Right forelimb (tissue), 1 donor: ENCODE measurements at places on chromosomes 4 and X.

DNA sequence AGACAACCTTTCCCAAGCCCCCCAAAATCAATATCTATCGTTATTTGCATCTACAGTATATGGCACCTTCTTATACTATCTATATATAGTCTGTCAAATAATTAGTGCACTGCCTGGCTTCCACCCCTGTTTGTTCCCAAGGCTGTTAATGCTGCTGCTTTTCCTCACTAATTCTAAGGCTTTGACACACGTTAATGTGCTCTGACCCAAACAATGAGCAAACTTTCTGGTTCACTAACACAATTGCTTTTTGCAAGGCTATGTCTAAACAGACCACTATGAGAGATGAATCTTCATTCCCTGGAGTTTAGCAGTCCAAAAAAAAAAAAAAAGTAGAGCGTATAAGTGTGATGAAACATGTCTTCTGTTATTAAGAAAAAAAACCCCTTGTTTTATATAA, 360.9 kb upstream of the AGA start:
- DNase-seq = no peak

- DNase-seq = no peak
Measured at GRCh38 chr4:181796502-181796901, 446.7 kb upstream of the TENM3 start.

DNA sequence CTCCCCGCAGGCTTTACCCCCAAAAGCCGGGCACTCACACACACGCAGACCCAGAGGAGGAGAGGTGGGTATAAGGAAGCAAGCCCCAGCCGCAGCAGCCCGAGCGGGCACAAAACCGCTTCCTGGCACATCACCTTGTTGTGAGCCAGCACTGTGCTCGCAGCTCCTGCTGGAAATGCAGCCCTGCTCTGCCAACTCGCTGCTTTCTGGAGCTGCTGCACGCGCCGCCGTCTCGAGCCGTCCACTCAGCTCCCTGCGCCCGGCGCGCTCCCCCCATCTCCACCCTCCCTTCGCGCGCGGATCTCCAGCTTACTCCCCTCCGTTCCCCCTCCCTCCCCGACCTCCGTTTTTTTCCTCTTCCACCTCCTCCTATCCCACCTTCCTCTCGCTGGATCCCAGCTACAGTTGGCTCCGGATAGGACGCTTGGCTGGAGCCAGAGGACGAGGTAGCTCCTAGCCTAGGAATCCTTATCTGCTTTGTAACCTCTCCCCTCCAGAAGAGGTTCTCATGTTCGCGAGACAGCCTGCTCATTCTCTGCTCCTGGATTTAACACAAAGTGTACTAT, at the start of gene SPOCK3:
Gene SPOCK3, minus strand, starts transcription at position 179 of the 566 bp plus-strand sequence.
- peak; percentile 74 for DNase-seq

DNA sequence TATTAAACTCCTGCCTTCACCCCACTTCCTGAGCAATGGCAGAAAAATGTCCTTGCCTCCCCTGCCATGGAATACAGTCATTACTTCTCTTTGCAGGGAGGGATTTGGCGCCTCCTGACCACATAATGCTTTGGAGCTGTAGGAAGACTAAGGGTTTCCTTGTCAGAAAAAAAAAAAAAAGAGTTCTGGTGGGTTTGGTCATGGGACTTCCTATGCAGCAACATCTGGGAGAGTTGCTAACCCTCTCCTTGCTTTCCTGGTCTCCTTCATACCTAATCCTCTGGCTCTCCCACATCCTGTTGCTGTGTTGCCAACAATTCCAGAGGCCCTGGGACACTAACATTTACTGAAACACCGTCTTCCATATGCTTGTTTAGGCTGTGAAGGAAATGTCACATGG, 75.1 kb upstream of the MBNL3 start:
- no peak for DNase-seq

DNA sequence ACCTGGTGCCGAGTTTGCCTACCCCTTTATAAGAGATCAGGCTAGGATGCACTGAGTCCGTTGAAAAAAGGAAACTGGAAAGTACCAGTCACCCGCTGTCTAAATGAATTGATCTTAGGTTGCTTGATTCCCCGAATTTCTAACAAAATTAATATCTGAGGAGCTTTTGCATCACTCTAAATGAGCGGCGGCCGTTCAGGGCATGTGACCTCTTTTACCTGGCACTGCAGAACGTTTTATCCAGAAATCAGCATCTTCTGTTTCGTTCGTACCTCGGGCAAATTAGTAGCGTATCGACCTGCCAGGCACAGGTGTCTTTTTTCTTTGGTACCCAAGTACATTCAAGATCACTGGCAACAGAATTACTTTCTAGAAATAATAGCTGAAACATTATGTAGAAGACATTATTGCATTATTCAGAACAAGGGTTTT, 876 bp downstream of the KLHL2 start:
- DNase-seq = no peak

- DNase-seq = peak; percentile 33
Measured at GRCh38 chr4:8653326-8654000, 60.9 kb downstream of the CPZ start.

DNA sequence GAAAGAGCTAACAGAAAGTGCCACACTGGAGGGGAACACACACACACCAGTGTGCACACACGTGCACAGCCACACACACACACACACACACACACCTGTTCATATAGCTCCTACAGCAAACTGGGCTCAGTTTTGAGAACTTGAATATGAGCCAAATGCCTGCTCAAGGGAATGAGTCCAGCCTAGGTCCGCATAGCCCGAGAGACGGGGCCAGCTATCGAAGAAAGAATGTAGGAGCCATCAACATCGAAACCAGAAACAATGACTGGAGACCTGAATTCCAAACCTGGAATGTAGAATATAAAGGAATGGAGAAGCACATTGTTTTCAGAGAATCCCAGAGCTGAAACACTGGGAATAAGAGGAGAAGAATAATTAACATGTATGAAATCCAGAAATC, 37.6 kb upstream of the ERVMER34-1 start:
- DNase-seq = no peak

- DNase-seq = no peak
Measured at GRCh38 chrX:105773801-105774200, 48.5 kb upstream of the NRK start.

- no peak for DNase-seq
Measured at GRCh38 chr4:10260777-10261176, 144.2 kb upstream of the WDR1 start.

GRCh38 chrX:80765220-80765625, 44.5 kb downstream of the BRWD3 start:
- no peak for DNase-seq

GRCh38 chr4:86326400-86326799, 33.5 kb downstream of the MAPK10 start:
- no peak for DNase-seq

GRCh38 chr4:53925050-53925605, 139.3 kb downstream of the CHIC2 start:
- no peak for DNase-seq

GRCh38 chr4:151315212-151315886, 10.1 kb downstream of the SH3D19 start:
- no peak for DNase-seq

GRCh38 chr4:124946696-124947095, 234.2 kb upstream of the ANKRD50 start:
- no peak for DNase-seq

- no peak for DNase-seq
Measured at GRCh38 chr4:115249808-115250207, 136.4 kb upstream of the NDST4 start.

DNA sequence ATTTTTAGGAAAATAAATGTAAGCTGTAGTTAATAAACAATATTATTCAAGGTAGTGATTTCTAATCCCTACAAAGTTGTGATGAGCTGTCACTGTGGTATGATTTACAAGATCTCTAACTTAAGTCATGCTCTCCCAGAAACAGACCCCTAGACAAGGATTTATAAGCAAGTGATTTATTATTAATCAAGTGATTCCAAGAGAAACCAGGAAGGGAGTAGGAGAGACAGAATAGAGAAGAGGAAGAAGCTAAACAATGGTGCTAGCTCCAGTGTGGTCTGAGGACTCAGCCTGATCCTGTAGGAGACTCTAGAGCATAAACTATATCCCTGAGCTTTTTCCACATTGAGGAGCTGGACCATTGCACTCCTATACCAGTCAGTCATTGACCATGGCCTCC, 73.1 kb downstream of the SYTL5 start:
- no peak for DNase-seq

DNA sequence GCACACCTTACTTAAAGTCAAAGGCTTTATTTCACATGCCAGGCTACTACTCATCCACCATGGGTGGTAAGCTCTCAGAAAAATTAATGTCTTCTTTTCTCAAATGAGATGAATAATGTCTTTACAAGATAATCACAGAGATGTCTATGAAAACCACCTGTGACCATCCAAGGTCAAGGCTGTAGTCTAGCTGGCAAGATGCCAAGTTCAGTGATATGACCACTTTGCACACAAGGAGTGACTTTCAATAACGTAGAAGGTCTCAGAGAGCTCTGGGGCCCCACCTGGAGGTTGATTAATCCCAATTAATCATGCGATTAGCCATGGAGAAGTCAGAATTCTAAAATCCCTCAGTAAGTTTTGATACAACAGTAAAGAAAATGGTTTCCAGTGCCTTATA, 20.5 kb downstream of the ANOS1 start:
- no peak for DNase-seq

GRCh38 chr4:38782452-38783108, at the start of gene TLR10:
TLR10 (minus strand) TSS chr4:38782990; CDS start chr4:38775590, 7,400 bp downstream.
- no peak for DNase-seq

DNA sequence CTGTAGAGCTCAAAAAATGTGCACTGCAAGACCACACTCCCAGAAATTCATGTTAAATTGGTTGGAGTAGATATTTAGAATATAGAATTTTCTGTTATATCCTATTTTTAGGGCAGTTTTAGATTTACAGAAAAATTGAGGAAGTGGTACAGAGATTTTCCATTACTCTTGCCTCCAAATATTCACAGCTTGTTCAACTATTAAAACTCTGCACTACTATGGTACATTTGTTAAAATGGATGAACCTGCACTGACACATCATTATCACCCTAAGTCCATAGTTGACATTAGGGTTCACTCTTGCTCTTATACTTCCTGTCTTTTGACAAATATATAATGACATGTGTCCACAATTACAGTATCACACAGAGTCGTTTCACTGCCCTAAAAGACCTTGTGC, 1724.5 kb downstream of the C4orf33 start:
- no peak for DNase-seq

DNA sequence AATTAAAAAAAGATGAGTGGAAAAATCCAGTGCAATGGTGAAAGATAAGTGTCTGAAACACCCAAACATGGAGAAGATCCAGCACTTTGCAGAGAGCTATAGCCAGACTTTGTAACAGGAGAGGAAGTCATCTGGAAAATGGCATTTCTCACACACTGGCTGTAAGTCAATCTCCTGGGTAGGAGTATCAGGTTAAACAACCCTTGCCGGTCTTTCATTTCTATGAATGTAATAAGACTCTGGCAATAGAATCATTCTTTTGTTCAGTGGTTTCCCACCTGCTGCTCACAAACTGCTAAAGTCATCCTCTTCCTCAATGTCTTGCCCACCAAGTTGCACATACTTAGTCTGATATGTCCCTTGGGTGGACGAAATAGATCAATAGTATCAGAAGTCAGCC, 94.0 kb upstream of the ATP8A1 start:
- DNase-seq = no peak

- no peak for DNase-seq
Measured at GRCh38 chr4:187171706-187172339, 448.2 kb upstream of the FAT1 start.

DNA sequence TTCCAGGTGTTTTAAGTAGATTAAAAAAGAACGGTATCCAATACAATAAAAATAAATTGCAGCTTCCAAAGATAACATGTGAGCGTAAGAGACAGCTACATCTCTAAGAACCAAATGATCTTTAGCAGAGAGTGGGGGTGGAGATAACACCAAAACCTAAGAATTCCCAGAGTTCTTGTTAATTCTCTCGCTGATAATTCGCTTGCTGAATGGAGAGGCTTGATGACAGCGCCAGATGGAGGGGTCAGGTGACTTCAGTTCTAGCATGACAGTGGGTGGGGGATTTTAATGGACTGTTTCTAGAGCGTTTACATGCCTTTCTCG, 2.3 kb downstream of the CLCN4 start:
- DNase-seq = no peak

GRCh38 chr4:79620617-79621016, 212.6 kb upstream of the GK2 start:
- DNase-seq = no peak

DNA sequence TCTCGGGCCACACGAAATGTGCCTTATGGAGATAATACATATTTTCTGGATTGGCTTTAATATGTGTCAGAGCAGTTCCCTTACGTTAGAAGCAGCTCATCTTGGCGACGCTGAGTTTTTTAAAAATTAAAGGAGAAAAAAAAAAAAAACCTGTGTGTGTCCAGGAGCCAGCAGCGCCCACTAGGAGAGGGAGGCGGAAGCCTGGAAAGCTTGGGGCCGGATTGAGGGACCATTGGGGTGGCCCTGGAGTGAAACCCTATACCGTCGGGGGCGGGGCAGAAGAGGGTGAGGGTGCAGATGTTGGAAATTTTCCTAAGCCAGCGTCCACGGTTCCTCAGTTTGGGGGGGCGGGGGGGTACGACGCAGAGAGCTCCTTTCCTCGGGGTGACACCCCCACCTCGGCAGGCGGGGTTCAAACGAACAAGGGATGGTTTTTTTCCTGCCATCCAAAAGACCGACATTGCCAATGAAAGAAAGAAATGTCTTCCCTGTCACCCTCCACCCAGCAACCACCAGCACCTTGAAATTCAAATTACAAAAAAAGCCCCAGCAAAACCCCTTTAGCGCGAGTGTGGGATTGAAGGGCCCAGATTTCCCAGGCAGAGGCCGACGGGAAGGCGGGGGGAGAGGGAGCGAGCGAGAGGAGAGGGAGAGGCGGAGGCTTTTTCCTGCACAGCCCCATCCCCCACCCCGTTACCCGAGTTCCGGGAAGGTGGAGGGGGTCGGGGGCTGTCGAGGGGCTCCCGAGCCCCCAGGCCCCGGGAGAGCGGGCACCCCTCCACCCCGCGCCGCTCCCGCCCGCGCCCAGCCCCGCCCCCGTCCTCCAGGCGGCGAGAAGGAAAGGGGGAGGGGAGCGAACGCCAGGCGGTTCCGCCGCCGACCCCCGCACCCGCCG, 859 bp downstream of the SMARCA1 start:
- peak; percentile 78 for DNase-seq

- no peak for DNase-seq
Measured at GRCh38 chr4:103144926-103145325, 45.3 kb upstream of the BDH2 start.

DNA sequence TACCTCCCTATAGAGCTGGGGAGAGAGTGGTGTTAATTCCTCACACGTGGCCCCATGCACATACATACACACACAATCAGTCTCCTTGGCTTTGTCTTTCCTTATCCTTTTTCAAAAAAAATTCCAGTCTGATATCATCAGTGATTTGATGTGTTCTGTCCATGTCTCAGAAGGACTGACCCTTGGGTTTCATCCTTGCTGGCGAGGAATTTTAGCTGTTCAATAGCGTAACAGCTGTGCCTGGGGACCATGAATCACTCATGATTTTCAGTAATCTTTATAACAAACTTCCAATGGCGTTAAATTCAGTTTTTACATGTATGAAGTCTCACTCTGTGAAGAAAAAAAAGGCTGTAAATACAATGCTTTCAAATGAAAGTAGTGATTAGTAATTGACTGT, 204.6 kb downstream of the RBMX2 start:
- no peak for DNase-seq
